ENCODE measurements at places on chromosomes 4 and X. TPM values are rescaled to one million over a fixed set of nuclear protein-coding genes. Genes with fewer than 3 reads are reported as not detected.

The FSTL5 gene
- 0.50 TPM for total RNA-seq

GRCh38 chr4:180150818-180151217 is 2092.4 kb upstream of the TENM3 start:
- H3K27me3 ChIP-seq = no peaks in the 10 kb centered on the region
- H3K4me1 ChIP-seq = no peaks in the 10 kb centered on the region
- no peaks in the 10 kb centered on the region for H3K36me3 ChIP-seq
- no peak overlapping the region for H3K27ac ChIP-seq
- H3K4me3 ChIP-seq = no peak overlapping the region

DNA sequence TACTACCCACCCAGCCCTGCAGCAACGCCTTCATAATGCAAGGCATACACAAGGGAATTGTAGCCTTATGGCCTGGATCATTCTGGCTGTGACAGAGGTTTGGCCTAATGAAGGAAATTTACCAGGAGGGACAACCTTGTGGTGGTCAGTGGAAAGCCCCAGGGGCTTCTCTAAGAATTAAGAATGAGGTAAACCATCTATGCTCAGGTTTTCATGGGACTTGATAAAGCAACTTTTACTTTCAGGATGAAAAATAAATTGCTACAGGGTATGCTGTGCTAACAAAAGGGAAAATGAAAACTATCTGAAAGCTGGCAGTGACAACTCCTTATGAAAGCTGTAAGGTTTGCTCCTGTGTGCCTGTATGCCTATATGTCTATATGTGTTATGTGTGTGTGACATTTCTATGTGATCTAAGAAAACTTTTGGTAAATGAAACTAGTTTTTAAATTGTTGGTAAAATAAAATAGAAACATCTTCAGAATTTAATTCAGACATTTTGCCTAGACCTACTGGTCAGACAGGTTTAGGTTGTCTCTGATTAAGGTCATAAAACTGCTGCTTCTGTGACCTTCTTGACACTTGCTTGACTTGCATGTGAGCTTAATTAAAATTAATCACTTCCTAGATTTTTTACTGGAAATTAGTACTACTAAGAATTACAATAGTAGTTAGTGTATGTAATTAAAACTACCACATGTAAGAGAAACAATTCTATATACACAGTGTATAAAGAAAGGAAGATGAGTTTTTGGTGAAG is 19.9 kb upstream of the TXK start:
- peak overlapping the region; percentile 48 for H3K4me3 ChIP-seq
- H3K4me1 ChIP-seq = no peaks in the 10 kb centered on the region
- no peak overlapping the region for H3K27ac ChIP-seq
- DNase-seq = no peak

- no peak overlapping the region for H3K27ac ChIP-seq
- no peak overlapping the region for H3K4me3 ChIP-seq
- no peaks in the 10 kb centered on the region for H3K27me3 ChIP-seq
- H3K4me1 ChIP-seq = no peaks in the 10 kb centered on the region
- no peak for DNase-seq
- H3K36me3 ChIP-seq = no peaks in the 10 kb centered on the region
These were observed 86.7 kb upstream of the MAGEA4 start for GRCh38 chrX:151825925-151826485.

GRCh38 chr4:33924239-33924638 is 2320.1 kb downstream of the ARAP2 start:
- no peaks in the 10 kb centered on the region for H3K4me1 ChIP-seq
- peak; percentile 53 for DNase-seq

- H3K27me3 ChIP-seq = peaks cover 26% of the 10 kb centered on the region
- peak overlapping the region; percentile 96 for H3K4me3 ChIP-seq
- no peak overlapping the region for H3K27ac ChIP-seq
- peaks cover 23% of the 10 kb centered on the region for H3K4me1 ChIP-seq
These were observed 210.0 kb downstream of the SOWAHB start for GRCh38 chr4:76687746-76688448.

DNA sequence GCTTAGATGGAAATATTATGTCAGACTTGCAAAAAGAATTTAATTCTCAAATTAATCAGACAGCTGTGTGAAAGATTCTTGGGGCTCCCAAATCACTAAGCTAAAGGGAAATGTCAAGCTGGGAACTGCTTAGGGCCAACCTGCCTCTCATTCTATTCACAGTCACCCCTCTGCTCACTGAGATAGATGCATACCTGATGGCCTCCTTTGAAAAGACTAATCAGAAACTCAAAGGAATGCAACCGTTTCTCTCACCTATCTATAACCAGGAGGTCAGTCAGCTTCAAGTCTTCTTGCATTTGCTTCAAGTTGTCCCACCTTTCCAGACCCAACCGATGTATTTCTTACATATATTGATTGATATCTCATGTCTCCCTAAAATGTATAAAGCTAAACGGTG is 882.7 kb downstream of the CENPC start:
- peak; percentile 40 for DNase-seq
- H3K4me3 ChIP-seq = no peak overlapping the region
- no peaks in the 10 kb centered on the region for H3K4me1 ChIP-seq
- H3K36me3 ChIP-seq = no peaks in the 10 kb centered on the region
- H3K27ac ChIP-seq = no peak overlapping the region

- H3K27me3 ChIP-seq = no peaks in the 10 kb centered on the region
- H3K4me3 ChIP-seq = no peak overlapping the region
- no peaks in the 10 kb centered on the region for H3K36me3 ChIP-seq
- DNase-seq = no peak
- H3K4me1 ChIP-seq = no peaks in the 10 kb centered on the region
- no peak overlapping the region for H3K27ac ChIP-seq
These were observed 45.0 kb downstream of the SOD3 start for GRCh38 chr4:24840362-24840761.

DNA sequence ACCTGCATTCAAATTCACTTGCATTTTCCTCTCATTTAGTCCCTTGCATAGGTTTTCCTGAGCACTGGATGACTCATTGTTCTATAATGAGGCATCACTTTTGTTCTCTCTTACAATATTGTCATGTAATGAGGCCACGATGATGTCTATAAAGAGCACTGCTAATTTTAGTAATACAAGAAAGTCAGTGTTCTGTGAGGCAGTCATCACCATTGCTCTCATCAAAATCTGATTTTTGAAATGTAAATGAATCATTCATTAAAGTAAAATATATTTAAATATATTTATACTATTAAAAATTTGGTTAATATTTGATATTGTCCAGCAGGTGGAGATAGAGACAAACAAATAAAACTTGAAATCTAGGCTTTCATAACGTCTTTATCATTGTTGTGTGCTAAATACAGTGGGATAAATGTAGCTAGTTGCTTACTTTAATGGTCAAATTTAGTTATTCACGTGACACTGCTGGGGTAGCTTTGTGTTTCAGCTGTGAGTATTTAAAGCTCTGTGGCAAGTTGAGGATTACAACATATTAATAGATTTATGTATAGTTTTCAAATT is 15.4 kb downstream of the HMGB2 start:
- H3K4me3 ChIP-seq = no peak overlapping the region
- H3K4me1 ChIP-seq = no peaks in the 10 kb centered on the region
- no peak overlapping the region for H3K27ac ChIP-seq
- no peaks in the 10 kb centered on the region for H3K27me3 ChIP-seq
- peaks cover 48% of the 10 kb centered on the region for H3K36me3 ChIP-seq

- DNase-seq = no peak
- no peak overlapping the region for H3K4me3 ChIP-seq
- no peaks in the 10 kb centered on the region for H3K36me3 ChIP-seq
- no peak overlapping the region for H3K27ac ChIP-seq
These were observed 68.0 kb downstream of the SNX12 start for GRCh38 chrX:71000139-71000538.

- peak; percentile 30 for DNase-seq
- H3K27me3 ChIP-seq = no peaks in the 10 kb centered on the region
- no peak overlapping the region for H3K27ac ChIP-seq
- H3K36me3 ChIP-seq = no peaks in the 10 kb centered on the region
- no peak overlapping the region for H3K4me3 ChIP-seq
These were observed 51.2 kb upstream of the TLR3 start for GRCh38 chr4:186017801-186018200.

- no peaks in the 10 kb centered on the region for H3K4me1 ChIP-seq
- H3K27ac ChIP-seq = no peak overlapping the region
- H3K36me3 ChIP-seq = peaks cover 17% of the 10 kb centered on the region
- no peaks in the 10 kb centered on the region for H3K27me3 ChIP-seq
- peak overlapping the region; percentile 93 for H3K4me3 ChIP-seq
These were observed 2.6 kb downstream of the RAB28 start for GRCh38 chr4:13481569-13481968.

- DNase-seq = no peak
- no peak overlapping the region for H3K27ac ChIP-seq
- no peaks in the 10 kb centered on the region for H3K27me3 ChIP-seq
- no peak overlapping the region for H3K4me3 ChIP-seq
These were observed 1294.9 kb downstream of the ADGRL3 start for GRCh38 chr4:62495032-62495431.

DNA sequence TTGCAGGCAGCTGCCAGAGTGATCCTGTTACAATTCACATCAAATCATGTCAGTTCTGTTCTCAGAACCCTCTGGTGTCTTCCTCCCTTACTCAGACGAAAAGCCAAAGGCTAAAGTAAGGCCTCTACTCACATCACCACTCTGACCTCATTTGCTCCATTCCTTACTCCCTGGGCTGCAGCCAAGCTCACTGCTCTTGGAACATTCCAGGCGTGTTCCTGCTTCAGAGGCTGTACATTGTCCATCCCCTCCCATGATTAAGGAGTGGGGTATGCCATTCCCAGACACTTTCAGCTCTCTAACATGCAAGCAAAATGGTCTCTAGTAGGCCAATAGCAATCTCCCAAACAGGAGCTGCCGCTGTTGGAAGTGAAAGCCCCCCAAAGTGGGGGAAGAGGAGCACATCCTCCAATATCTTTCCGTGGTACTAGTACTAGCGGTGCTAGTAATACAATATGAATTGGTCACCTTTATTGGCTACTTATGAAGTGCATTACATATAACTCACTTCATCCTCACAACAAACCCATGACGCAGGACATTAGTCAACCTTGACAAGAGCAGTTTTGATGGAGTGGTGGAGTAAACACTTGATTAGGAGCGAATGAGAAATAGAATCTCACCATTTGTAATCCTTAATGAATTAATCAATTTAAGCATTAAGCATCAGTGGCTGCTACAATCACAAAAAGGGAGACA is 15.0 kb downstream of the GAB3 start:
- DNase-seq = no peak
- no peaks in the 10 kb centered on the region for H3K36me3 ChIP-seq
- no peak overlapping the region for H3K4me3 ChIP-seq
- H3K27me3 ChIP-seq = no peaks in the 10 kb centered on the region

- no peak overlapping the region for H3K27ac ChIP-seq
- peaks cover 7% of the 10 kb centered on the region for H3K4me1 ChIP-seq
- H3K4me3 ChIP-seq = no peak overlapping the region
- H3K27me3 ChIP-seq = no peaks in the 10 kb centered on the region
- no peak for DNase-seq
These were observed 917.1 kb downstream of the RAPGEF2 start for GRCh38 chr4:160019936-160020335.

The MAGEB6B gene
- total RNA-seq = not detected

- no peak overlapping the region for H3K27ac ChIP-seq
- H3K4me1 ChIP-seq = no peaks in the 10 kb centered on the region
- H3K4me3 ChIP-seq = no peak overlapping the region
- no peak for DNase-seq
- H3K27me3 ChIP-seq = no peaks in the 10 kb centered on the region
These were observed 57.1 kb upstream of the CYSLTR1 start for GRCh38 chrX:78384486-78384885.

- no peaks in the 10 kb centered on the region for H3K4me1 ChIP-seq
- DNase-seq = no peak
- H3K27me3 ChIP-seq = no peaks in the 10 kb centered on the region
- H3K36me3 ChIP-seq = no peaks in the 10 kb centered on the region
- no peak overlapping the region for H3K4me3 ChIP-seq
These were observed 174.0 kb downstream of the NPFFR2 start for GRCh38 chr4:72205831-72206230.

DNA sequence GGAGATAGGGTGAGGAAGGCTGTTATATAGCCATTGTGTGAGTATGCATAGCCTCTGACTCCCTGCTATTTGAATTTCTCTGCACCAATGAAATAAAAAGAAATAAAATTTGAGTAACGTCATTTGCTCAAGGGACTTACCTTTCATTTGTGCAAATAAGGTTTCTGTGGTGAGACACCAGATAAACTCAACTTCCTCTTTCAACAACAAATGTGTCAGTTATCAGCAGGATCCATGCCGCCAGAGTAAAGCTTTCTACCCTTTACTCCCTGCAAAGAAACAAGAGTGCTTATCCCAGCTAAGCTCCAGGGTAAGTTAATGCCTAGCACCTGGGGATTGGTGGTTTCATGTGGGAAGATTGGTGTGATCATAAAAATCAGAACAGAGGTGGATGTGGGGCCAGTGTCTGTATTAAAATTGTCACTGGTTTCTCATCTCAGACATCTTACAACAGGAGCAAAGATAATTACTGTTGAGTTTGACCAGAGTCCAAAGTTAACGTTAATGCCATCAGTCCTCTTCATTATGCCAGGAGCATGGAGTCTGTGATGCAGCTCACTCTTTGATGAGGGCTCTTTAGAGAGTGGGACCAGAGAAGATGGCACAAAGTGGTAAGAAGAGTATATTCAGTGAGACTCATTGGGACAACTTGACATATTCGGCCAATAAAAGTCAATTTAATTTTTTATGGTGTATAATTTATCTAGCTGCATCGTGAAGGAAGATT is at the start of gene P2RY10:
Gene P2RY10 (plus strand): TSS at position 206 of the 727 bp plus-strand sequence. CDS start 15,130 bp downstream, outside the sequence.
- H3K4me3 ChIP-seq = no peak within 1 kb of the TSS
- DNase-seq = no peak
- no peaks in the 10 kb centered on the region for H3K27me3 ChIP-seq
- no peak within 1 kb of the TSS for H3K27ac ChIP-seq
- no peaks in the 10 kb centered on the region for H3K4me1 ChIP-seq

GRCh38 chrX:12868747-12869146 is 1.9 kb downstream of the TLR7 start:
- H3K4me1 ChIP-seq = no peaks in the 10 kb centered on the region
- no peak for DNase-seq
- no peaks in the 10 kb centered on the region for H3K36me3 ChIP-seq
- no peaks in the 10 kb centered on the region for H3K27me3 ChIP-seq
- no peak overlapping the region for H3K27ac ChIP-seq
- no peak overlapping the region for H3K4me3 ChIP-seq

DNA sequence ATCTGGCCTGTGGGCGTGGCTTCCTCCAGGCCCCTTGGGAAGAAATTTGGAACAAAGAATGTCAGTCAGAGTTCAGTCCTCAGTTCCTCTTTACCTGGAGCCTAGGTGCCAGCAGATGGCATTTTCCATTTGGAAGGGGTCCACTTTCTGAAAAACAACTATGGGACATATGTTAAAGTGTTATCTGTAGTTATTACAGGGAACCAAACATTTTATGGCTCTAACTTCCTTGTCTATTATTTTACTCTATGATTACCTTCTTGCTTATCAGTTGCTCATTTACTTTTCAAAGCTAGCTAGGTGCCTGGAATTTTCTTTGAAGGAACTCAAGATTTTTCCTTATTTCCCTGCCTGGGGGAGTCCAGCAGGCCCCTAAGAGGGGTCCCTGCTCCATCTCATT is 159.8 kb upstream of the PUDP start:
- no peak overlapping the region for H3K27ac ChIP-seq
- DNase-seq = no peak
- H3K4me1 ChIP-seq = no peaks in the 10 kb centered on the region

The ADH1C gene
- total RNA-seq = not detected

The GPRASP1 gene
- 2.9 TPM for total RNA-seq

The SH3D19 gene
- total RNA-seq = 55.6 TPM

The MAGEC3 gene
- total RNA-seq = 0.58 TPM

GRCh38 chr4:182749667-182750167 is 167.5 kb downstream of the DCTD start:
- H3K4me1 ChIP-seq = no peaks in the 10 kb centered on the region
- no peak overlapping the region for H3K27ac ChIP-seq
- H3K27me3 ChIP-seq = no peaks in the 10 kb centered on the region
- H3K36me3 ChIP-seq = peaks cover 31% of the 10 kb centered on the region
- no peak for DNase-seq

The EVC2 gene
- total RNA-seq = 11.7 TPM

Measured in endodermal cell (in vitro differentiated cells).